ENCODE measurements at places on chromosomes 4 and X. TPM values are rescaled to one million over a fixed set of nuclear protein-coding genes. Genes with fewer than 3 reads are reported as not detected.

DCAF8L2 gene
- total RNA-seq = not detected

ADH1A gene
- not detected for total RNA-seq

P2RY8 gene
- not detected for total RNA-seq

DGKK gene
- total RNA-seq = not detected

RAB39B gene
- 0.55 TPM for total RNA-seq

ANOS1 gene
- total RNA-seq = not detected
